CD4-positive, alpha-beta T cell treated with Interleukin-10 for 1 hour (primary cell): ENCODE measurements at places on chromosomes 3 and 15.

- DNase-seq: no peak
Measured at GRCh38 chr3:53646723-53647122, 152.3 kb downstream of the CACNA1D start.

- DNase-seq: no peak
Measured at GRCh38 chr15:71207141-71207540, 91.9 kb downstream of the THSD4 start.

DNA sequence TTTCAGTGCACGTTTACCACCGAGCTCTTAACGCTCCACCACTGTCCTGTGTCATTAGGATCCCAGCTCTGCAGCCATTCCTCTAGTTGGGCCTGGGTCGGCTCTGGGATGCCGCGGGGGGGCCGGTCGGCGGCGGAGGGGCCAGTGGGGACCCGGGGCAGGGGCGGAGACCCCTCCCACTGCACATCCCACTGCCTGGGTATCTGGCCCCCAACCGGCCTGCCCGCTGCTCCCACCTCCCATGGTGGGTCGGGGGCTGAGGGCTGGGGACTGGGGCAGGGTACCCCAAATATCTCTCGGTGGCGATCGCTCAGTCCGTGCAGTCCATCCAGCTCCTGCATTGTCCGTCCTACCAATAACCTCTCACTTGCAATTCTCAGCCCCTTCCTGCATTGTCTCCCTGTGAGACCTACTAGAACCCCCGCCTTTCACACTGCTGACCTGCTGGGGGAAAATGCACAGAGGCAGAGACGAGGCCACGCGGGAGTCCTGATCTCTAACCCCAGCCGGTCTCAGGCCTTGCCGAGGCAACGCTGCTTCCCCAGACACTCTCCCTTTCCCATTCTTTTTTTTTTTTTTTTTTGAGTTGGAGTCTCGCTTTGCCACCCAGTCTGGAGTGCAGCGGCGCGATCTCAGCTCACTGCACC lies 24.0 kb upstream of the MUC20 start:
- no peak for DNase-seq

DNA sequence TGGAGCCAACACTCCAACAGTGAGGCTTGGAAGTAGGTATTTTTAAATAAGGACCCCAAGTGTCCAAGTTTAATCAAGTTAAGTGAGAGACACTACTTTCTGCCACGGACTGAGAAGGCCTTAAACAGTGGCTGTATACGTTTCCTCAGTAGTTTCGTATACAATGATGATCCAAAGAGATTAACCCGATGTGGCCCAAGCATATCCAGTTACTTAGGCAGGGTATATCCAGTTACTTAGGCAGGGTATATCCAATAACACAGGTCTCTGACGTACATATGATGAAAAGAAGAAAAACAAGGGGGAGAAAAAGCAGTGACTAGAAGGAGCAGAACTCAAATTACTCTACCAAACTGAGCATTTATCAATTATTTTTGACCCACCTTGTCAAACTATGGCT lies 591.4 kb downstream of the FOXP1 start:
- no peak for DNase-seq

DNA sequence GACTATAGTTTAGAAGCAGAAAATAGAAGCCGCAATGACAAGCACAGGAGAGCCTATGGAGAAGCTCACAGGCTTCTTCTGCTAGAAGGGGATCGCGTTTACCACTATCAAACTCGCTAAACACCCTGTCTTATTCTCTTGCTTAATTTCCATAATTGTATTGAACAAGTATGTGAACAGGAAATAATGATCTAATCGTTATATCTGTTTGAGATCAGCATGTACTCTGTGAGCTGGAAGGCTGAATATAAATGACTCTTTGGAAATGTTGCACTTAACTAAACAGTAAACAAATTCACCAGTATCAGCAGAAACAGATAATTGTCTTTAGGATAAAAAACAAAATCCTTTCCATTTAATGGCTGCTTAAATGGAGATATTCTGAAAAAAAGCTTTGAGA lies 15.0 kb downstream of the NEK10 start:
- no peak for DNase-seq

DNA sequence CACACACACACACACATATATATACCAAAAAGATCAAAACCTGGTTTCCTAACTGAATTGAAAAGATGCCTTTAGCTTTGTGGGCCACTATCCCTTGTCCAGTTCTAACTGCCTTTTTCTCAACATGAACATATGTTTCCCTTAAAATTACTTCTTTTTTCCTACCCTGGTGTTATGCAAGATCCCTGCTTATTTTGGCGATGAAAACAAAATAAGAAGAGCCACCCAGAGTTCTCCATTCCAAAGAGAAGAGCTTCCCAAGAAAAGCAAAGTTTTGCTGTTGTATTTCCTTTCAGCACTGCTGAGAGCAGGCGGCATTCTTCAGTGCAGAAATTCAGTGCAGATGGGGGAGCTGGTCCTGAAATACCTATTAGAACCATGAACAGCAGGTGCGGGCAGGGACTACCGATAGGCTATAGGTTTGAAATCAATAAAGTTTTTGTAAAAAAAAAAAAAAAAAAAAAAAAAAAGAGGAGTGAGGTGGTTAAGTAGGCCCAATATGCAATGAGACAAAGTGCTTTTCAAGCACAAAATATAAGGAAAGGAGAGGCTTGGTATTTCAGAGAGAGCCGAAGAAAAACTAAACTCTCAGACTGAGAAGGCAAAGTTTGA lies 238.0 kb downstream of the FOXP1 start:
- DNase-seq: no peak

DNA sequence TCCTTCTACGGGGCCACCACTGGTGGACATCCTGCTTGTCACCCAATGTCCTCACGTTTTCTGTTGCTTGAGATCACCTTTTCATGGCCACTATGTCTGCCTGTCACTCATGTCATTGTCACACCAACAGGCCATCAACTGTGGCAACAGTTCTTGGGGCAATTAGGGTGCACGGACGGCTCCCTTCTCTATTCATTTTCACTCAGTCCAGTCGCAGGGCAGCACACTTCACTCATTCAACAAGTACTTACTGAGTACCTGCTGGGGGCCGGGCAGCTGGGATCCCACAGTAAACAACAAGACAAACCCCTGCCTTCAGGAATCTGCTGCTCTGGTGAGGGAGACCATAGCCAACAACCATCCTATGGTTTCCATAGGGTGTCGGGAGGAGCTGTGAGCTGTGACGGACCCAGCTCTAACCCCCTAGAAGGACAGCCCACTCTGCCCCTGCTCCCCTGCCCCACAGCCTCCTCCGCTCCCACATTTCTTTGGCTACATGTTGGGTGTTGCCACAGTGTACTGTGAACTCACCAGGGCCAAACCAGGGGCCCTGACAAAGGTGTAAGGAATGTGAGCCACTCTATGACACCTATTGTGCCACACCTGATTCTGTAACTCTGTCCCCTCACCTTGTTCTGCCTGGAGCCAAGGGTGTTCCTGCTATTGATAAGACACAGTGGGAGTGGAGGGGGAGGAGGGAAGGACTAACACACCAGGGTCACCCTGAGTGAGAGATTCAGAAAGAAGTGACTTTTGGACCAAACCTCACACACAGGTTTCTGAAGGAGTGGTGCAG lies 1.9 kb downstream of the VILL start:
- no peak for DNase-seq

GRCh38 chr15:75454471-75455378 lies 3.2 kb upstream of the SIN3A start:
- DNase-seq: peak; percentile 86

DNA sequence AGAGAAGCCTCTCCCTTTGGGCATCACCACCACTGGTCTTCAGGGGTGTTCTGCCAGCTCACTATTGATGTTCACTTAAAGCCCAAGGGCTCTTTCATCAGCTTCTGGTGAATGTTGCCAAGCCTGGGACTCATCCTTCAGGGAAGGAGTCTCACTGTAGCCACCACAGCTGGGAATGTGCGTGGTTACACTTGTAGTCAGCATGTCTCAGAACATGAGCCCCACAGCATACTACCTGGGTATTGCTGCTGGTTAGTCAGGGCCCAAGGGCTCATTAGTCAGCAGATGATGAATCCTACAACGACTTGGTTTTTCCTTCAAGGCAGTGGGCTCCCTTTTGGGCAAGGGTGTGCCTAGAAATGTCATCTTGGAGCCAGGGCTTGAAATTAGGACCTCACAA lies 412.9 kb downstream of the VGLL3 start:
- DNase-seq: no peak

DNA sequence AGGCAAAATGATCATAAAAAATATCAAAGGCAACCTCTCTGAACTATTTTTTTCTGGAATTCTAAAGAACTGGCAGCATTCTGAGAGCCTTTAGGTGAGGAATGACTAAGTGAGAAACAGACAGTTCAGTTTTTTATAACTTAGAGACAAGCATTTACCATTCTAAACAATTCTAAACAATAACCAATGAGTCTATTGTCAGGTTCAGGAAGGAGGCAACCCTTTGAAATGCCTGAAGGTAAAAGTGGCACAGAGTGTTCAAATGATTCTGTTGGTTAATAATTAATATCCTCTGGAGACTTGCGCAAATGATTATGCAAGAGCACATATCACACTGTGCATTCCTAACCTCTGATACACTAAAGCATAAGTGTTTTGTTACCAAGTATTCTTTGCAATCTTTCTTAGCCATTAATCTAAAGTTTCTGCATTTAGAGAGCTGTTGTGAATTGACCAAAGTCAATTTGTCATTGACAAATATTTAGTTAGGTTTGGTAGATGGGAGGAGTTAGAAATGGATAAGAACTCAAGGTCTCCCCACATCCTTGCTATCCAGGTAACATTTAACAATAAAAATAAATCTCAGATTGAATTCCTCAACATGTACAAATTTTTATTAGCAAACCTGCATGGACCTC lies 9.2 kb upstream of the TGFBR2 start:
- no peak for DNase-seq

DNA sequence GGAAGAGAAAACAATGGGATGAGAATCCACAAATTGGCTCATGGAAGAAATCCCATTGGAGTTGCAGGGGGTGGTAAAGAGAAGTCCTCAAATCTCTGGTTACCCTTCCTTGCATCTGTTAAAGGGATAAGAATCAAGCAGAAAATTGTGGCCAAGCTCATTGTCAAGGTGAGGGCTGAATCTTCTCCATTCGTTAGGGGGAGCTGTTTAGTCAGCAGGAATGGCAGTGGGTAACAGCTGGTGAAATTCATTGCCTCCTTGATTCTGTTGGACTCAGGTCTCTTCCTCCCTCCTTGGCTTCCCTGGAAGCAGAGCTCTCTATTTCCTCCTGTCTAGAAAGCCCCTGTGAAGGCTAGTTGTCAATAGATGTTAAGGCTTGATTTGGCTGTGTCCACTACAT lies 343.1 kb upstream of the SEMA6D start:
- DNase-seq: no peak

DNA sequence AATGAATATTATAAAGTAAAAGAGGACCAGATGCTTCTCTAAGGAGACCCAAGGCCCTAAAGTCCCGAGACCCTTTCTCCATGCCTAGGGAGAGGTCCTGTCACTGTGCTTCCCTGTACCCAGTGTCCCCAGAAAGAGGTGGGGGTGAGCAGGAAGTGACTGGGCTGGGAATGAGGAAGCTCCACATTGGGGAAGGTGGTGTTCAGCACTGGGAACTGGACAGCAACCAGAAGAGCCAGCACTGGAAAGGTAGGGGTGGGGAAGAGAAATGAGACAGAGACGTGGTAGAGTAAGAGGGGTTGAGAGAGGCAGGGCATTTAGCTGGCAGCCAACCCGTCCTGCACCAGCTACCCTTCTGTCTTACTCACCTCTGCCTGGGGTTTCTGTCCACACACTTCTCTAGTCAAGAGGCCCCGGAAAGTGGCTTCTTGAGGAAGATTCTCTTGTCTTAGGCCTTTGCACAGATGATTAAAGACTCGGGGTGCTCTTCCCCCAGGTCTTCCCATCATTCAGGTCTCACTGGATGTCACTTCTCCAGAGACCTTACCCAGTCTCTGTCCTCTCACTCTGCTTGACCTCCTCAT lies 12.2 kb downstream of the RRP9 start:
- no peak for DNase-seq

- no peak for DNase-seq
Measured at GRCh38 chr3:187696021-187696420, 6.3 kb downstream of the RTP2 start.

GRCh38 chr15:85630311-85630710 lies 164.4 kb downstream of the KLHL25 start:
- no peak for DNase-seq

GRCh38 chr3:104612218-104612617 lies 754.5 kb upstream of the ALCAM start:
- DNase-seq: no peak

DNA sequence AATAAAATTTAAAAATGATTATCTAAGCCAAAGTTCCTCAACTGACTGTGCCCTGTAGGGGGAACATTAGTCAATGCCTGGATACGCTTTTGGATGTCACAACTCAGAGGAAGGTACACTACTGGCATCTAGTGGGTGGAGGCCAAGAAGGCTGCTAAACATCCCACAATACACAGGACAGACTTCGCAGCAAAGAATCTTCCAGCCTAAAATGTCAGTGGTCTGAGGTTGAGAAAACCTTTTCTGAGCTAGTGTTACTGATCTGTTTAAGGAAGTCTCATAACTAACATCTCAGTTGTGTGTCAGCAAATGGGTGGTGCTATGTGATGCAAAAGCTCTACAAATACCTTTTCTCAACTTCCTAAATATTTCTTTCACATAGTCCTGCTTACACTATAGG lies 20.9 kb upstream of the LDHAL6B start:
- peak; percentile 8 for DNase-seq

- peak; percentile 16 for DNase-seq
Measured at GRCh38 chr15:40238532-40239403, at the start of gene PAK6. TSS of gene PAK6 (plus strand) at chr15:40239063. CDS start at chr15:40264786, 25,723 bp downstream.

GRCh38 chr3:28291577-28291976 lies 50.2 kb downstream of the CMC1 start:
- no peak for DNase-seq

- DNase-seq: no peak
Measured at GRCh38 chr3:32048487-32049182, 57.8 kb upstream of the GPD1L start.

DNA sequence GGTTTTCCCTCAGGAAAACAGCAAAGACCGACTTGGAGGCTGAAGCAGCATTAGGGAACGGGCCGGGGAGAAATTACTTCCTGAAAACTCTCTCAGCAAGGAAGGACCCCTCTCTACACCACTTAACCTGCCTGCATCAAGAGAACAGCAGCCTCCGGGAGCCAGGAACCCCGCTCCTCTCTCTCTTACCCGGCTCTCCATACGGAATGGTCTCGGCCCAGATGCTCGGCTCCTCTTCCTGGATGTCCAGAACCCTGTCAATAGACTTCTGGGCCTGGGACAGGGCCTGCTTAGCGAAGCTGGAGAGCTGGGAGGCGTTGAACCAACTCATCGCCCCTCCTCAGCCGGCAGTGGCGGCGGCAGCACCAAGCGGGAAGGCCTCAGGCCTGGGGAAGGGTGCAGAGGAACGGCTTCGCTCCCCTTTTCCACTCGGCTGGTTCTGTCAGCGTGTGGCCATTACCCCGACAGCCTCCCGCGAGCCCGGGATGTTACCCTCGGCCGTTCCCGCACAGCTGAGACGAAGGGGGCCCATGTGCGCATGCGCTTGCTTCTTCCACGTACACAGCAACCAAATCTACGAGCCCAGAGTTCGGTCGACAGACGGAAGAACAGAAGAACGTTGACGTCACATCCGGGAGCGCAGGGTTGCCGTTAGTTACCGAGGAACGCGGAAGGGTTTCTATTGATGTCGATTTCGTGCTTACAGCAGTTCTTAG lies at the start of gene TMF1:
TMF1 (minus strand) TSS at position 578 of the 716 bp plus-strand sequence; CDS start at position 331, 247 bp downstream.
- DNase-seq: peak; percentile 98
